ENCODE measurements at places on chromosomes 1 and 21.

DNA sequence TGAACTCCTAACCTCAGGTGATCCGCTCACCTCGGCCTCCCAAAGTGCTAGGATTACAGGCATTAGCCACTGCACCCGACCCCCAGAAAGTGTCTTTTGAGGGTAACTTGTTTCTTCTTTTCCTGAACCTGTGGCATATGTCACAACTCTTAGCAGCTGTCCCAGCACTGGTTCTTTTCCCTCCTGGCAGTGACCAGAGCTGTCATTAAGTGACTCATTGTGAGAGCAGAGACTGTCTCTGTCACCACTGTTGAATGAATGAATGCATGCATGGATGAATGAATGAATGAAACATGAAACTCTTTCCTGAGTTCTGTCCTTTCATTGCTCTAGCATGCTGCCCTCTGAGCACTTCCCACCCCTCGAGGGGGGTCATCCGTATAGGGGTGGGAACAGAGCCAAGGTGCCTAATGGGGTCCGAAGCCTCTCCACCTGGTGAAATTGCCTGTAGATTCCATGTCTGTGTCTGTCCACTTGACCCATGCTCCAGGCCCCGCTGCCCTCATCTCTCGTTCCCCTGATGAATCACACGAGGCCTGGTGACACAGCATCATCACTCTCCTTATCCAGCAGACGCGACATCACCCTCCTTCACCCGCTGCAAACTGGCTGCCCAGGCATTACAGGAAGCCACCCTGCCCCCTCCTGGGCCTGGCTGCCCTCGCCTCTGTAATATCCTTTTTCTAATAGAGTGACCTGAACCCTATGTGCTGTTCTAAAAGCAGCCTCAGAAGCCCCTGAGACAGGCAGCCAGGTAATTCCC, 75.0 kb downstream of the IGSF21 start:
- DNase-seq = peak; percentile 28

GRCh38 chr1:58808077-58808476, 24.2 kb upstream of the JUN start:
- no peak for DNase-seq

- no peak for DNase-seq
These were observed 622.3 kb downstream of the PTPRU start for GRCh38 chr1:29858646-29859045.

- DNase-seq = no peak
These were observed 124.0 kb upstream of the NCAM2 start for GRCh38 chr21:20874202-20874601.

- DNase-seq = no peak
These were observed 12.4 kb downstream of the EPHB2 start for GRCh38 chr1:22722901-22723550.

GRCh38 chr1:39631361-39632322, 7.8 kb downstream of the HEYL start:
- no peak for DNase-seq

GRCh38 chr1:41362749-41363590, 1.7 kb downstream of the FOXO6 start:
- no peak for DNase-seq

- no peak for DNase-seq
These were observed 6.2 kb downstream of the DUSP23 start for GRCh38 chr1:159786966-159787365.

DNA sequence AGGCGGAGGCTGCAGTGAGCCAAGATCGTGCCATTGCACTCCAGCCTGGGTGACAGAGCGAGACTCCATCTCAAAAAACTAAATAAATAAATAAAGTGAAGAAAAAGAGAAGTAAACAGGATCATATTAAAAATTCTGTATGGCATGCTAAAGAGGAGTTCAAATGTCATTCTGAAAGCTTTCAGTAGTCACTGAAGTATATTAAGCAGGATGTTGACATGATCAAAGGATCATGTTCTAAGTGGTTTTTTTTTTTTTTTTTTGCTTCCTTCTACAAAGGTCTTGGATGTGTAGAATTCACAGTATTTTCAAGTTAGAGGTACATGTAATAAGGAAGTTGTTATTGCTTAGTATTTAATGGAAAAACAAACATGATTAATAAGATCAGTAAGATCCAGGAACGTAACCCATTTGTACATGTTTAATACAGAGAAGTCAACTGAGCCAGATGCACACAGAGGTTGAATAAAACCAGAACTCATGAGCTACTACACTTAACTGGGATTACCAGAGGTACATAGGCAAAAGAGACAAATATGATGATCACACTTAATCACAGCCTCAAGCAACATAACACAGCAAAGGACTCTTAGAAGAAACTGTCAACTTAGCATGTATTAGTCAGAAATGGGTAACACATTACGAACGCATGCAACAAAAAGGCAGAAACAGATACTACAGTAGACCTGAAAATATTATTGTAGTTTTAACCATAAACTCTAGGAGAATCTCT, 12.2 kb downstream of the CDC42BPA start:
- no peak for DNase-seq

DNA sequence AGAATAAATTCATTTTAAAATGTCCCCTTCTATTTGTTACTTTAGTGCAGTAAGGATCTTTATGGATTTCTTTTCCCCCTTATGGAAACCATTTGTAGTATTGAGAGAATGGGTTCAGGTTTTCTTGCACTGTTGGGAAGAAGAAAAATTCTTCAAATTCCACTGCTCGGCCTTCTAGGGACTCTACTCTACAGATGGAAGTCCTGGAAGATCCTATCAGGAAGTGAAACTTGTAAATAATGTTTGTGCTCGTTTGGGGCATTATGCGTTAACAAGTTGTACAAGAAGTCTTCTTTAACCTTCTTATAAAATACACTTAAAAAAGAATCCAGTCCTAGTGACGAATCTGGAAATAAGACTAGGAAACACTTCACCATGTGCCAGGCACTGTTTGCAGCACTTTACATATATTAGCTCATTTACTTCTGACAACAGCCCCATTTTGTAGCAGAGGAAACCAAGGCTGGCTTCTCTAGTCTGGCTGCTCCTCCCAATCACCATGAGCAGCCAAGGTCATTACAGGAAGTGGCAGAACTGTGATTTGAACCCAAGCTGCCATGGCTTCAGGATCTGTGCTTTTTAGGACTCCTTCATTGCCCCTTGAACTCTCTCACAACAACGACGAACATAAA, 11.8 kb downstream of the LRRC8D start:
- no peak for DNase-seq

DNA sequence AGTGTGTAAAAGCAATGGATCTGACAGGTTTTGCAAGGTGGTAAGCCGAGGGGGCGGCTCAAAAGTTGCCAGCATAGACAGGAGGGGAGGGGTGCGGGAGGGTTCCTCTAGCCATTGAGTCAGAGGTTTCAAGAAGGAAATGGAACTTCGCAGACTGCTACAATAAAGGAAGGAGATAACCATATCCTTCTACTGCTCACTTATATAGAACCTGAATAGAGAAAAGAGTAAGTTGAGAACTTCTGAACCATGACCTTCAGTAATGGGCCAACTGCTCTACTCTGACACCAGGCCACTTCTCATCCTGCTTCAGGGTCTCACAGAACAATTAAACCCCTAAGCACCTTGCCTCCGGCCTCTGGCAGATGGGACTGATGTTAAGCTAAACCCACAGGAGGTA, 26.3 kb upstream of the BCAR3 start:
- peak; percentile 34 for DNase-seq

- peak; percentile 84 for DNase-seq
These were observed 103.6 kb downstream of the KIF26B start for GRCh38 chr1:245258271-245258920.

GRCh38 chr1:44801491-44802305, 1.5 kb downstream of the PLK3 start:
- peak; percentile 63 for DNase-seq

DNA sequence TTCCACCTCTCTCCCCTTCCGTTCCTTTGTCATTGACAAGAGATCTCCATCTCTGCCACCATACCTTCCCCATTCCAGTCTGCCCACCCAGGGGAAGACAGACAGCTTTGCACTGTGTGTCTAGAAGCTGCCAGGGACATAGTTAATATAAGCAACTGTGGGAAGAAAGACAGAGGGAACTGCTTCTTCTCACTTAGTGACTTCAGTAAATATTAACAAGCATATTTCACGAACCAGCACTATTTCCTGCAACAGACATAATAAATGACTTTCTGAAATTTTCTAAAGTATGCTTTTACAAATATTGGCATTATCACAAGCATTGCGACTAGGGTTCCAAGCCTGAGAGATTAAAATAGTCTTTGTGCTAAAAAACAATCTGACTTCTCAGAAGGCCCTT, 43.2 kb upstream of the SLC6A9 start:
- no peak for DNase-seq

Measured in CD14-positive monocyte (primary cell).